H1 (cell line): ENCODE measurements at places on chromosomes 7 and 10.

- peaks cover 5% of the 10 kb centered on the region; the same call in 1 of the 2 replicates for H3K36me3 ChIP-seq
- no peak overlapping the region for H3K4me3 ChIP-seq
- no peak overlapping the region for H3K27ac ChIP-seq
- no peaks in the 10 kb centered on the region for H3K4me1 ChIP-seq
- DNase-seq, result no peak
Observed at GRCh38 chr7:82080254-82080927, 310.5 kb upstream of the HGF start.

GRCh38 chr10:126205486-126206205 lies 182.6 kb downstream of the ADAM12 start:
- DNase-seq, result no peak
- H3K27me3 ChIP-seq, result no peaks in the 10 kb centered on the region

DNA sequence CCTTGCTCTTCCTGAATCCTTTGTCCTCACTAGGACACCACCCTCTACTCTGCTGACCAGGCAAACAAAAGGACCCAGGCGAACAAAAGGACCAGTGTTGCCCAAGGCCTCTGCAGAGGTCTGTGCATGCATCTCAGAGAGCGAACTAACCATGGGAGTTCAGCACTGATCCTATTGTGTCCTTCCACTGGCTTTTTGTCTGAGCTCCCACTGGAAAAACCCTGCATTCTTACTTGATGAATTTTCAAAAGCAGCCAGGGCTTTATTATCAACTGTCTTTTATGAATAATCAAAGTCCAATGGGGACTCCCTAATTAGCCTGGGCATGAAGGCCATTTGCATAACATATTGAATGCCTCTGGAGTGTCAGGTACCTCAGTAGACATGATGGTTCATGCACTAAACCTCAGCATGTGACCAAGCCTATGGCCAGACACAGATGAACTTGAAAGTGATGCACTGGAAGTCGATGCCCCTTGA lies 140.6 kb downstream of the KCNMA1 start:
- no peaks in the 10 kb centered on the region for H3K27me3 ChIP-seq
- H3K36me3 ChIP-seq, result no peaks in the 10 kb centered on the region
- peaks cover 4% of the 10 kb centered on the region for H3K4me1 ChIP-seq
- H3K4me3 ChIP-seq, result no peak overlapping the region
- no peak overlapping the region for H3K27ac ChIP-seq

- H3K27me3 ChIP-seq, result no peaks in the 10 kb centered on the region
- no peak for DNase-seq
- no peaks in the 10 kb centered on the region for H3K36me3 ChIP-seq
- no peak overlapping the region for H3K4me3 ChIP-seq
- H3K4me1 ChIP-seq, result no peaks in the 10 kb centered on the region
Observed at GRCh38 chr10:78258323-78259030, 224.8 kb downstream of the RPS24 start.
